ENCODE measurements at places on chromosomes 12 and 14.

DNA sequence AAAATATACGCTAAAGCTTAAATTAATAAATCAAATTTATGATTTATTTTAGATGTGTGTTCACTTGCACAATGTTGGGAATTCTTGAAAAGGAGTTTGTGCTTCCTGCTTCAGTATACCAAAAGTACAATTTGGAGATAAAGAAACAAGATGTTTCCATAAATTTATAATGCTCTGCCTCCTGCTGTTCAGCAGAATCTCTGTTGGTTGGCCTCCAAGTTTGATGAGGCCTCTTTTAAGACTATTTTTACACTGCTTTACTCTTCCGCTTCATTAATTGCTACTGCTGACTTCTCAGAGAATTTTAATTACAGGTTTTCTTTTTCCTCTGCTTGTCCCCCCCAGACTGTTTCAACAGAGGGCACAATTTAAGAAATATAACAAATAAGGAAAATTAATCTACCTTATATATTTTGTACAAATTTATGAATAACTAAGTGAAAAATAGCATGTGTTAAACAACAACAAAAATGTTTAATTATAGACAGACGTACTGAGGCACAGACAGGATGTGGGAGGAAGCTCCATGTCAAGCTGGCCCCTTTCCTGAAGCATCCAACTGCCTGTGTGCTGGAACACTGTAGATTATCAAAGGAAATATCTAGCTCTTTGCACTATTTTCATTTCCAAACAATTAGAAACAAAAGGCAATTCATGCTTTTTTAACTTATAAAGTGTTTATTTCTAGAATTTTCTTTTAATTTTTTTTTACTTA is 83.9 kb downstream of the PIK3C2G start:
- DNase-seq: no peak

GRCh38 chr14:69049675-69050074 is 70.6 kb upstream of the ACTN1 start:
- no peak for DNase-seq

- DNase-seq: no peak
Measured at GRCh38 chr12:106030210-106031071, 108.3 kb downstream of the NUAK1 start.

DNA sequence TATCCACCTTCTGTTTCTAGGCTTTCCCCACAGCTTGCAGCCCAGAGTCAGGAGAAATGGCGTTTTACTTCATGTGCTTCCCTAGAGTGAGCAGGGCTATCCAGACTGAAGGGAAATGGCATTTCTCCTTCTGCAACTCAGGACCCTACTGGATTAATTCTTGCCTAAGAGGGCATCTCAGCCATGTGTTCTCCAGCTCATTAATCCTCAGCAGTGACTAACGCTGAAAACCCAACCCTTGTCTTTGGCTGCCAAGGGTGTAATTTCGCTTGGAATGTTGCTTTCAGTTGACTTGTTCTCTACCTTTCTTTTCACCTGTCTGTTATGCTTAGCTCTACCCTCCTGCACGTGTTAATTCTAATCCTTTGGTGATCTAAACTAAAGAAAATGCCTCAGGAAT is 21.0 kb upstream of the EMP1 start:
- no peak for DNase-seq

DNA sequence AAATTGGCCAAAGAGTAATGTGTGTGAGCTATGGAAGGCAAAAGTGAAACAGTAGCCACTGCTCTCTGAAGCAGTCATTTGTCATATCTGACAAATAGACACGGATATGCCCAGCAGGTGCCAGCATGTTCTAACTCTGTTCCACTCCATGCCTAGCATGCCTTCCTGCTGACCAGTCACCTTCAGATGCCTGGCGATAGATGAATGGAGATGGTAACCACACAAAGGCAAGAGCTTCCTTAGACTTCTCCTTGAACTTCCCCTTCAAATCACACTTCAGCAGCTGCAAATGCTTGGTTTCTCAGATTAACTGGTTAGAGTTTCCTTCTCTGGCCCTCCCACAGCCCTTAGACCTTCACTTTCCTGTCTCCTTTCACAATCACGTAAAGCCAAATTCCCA is 429.9 kb downstream of the DAD1 start:
- no peak for DNase-seq

- DNase-seq: no peak
Measured at GRCh38 chr12:56128670-56129205, 671 bp downstream of the ESYT1 start.

- DNase-seq: no peak
Measured at GRCh38 chr14:68633131-68633991, 159.5 kb downstream of the ZFP36L1 start.

DNA sequence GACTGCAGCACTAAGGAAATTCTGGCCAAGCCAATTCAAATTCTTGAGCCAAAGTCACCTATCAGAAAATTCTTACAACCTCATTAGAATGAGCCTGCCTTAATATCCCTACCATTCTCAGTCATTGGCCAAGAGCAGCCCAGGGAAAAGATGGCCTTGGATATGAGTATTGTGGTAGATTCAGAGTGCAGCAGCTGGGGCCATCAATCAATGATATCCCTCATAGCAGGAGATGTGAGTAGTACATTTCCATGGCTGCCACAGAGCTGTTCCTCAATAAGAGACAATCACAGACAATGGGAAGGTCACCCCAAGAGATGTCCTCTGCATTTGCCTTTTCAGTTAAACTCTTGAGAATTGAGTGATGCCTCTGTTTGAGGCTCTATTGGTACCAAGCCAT is 161.6 kb downstream of the DYRK2 start:
- no peak for DNase-seq

- DNase-seq: no peak
Measured at GRCh38 chr12:116689979-116690744, 47.7 kb downstream of the SPRING1 start.

DNA sequence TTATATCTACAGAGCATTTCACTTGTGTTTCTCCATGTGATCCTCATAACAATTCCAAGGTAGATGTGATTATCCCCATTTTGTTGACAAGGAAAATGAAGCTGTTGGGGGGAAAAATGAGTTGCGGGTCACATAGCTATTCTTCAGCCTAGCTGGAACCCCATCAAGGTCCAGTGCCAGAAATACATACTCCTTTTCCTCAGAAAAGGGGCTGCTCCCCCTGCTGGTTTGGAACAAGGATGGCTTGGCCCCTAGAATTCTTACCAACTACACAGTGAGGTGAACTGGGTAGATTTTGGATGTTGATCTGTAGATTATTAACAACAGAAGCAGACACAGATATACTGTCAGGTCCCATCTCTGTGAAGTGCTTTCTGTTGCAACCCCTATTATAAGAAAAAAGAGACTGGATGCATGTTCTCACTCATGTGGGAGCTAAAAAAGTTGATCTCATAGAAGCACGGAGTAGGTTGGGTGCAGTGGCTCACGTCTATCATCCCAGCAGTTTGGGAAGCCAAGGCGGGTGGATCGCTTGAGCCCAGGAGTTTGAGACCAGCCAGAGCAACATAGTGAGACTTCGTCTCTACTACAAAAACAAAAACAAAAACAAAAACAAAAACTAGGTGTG is 8.9 kb downstream of the IKZF4 start:
- no peak for DNase-seq

DNA sequence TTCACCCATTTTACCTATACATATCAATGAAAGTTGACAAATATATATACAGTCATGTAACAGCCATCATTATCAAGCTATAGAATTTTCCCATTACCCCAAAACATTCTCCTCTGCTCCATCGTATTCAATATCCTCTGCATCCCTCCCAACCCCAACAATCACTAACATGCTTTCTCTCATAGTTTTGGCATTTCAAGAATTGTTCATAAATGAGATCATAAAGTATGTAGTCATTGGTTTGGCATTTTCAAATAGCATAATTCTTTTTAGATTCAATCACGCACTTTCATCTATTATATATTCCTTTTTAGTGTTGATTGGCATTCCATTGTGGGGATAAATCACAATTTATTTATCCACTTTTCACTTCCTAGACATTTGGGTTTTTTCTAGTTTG is 866.0 kb upstream of the TMEM132C start:
- no peak for DNase-seq

- no peak for DNase-seq
Measured at GRCh38 chr14:102866982-102867761, 55.3 kb upstream of the AMN start.

GRCh38 chr14:72975770-72976169 is 49.5 kb downstream of the DCAF4 start:
- no peak for DNase-seq

- DNase-seq: no peak
Measured at GRCh38 chr14:61178226-61179060, 102.7 kb downstream of the TMEM30B start.

- DNase-seq: no peak
Measured at GRCh38 chr14:25111061-25111601, 61.2 kb upstream of the STXBP6 start.

- DNase-seq: no peak
Measured at GRCh38 chr12:3631759-3632158, 121.2 kb downstream of the CRACR2A start.

DNA sequence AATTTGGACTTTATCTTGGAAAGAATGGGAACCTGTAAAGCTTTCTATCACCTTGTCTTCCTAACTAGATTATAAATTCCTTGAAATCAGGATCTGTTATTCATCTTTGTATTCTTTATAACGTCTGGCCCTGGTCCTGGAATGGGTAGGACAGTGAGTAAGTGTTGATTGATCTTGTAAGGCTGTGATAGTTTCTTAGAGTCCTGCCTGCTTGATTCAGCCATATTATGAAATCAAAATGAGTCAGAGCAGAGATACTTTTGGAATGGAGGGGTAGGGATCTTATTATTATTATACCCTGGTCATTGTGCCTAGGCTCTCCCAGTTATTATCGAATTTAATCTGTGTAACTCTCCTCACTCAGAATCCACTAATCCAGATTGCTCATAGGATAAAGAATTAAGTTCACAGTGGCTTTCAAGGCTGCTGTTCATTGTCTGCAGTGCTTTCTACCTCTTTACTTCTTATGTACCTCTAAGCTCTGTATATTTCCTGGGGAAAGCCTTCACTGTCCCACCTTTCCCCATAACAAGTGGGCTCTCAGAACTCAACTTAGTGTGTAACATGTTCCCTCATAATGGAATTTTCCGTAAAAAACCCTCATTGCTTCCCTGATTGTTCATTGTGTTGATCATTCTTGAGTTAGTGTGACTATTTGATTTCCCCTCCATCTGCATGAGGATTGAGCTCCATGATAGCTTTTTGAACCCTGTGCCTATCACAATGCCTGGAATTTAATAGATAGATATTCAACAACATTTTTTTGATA is 93.3 kb downstream of the DAAM1 start:
- no peak for DNase-seq

- no peak for DNase-seq
Measured at GRCh38 chr12:132596016-132596415, 14.4 kb downstream of the LRCOL1 start.

DNA sequence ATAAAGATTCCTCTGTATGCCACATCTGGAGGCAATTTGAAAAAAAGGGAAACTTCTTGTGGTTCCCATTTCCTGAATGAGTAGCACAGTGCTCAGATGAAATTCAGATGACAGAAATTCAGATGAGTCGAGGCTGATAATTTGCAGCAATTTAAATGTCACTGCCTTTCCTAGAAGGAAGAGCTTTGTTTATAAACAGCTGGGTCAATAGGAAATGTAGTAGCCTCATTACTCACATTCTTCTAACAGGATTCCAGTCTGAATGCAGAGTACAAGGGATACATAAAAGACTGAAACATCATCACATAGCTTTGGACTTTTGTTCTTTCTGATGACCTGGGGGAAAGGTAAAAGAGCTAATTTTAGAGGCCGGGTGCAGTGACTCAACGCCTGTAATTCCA is 11.3 kb upstream of the DACT1 start:
- no peak for DNase-seq

DNA sequence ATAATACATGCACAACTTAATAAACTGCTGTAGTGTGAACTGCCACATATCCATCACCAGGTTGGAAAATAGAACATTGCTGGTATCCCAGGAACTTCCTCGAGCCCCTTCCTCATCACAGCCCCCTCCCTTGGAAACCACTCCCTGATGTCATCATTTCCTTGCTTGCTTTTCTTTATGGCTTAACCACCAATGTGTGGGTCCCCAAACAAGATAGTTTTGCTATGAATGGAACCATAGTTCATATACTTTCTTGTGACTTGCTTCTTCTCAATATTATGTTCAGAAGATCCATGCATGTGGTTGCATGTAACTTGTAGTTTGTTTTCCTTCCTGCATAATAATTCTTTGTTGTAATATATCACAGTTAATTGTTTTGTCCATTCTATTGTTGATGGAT is 8.9 kb upstream of the WNT5B start:
- no peak for DNase-seq

GRCh38 chr14:94707494-94707893 is 62.4 kb downstream of the GSC start:
- DNase-seq: no peak

DNA sequence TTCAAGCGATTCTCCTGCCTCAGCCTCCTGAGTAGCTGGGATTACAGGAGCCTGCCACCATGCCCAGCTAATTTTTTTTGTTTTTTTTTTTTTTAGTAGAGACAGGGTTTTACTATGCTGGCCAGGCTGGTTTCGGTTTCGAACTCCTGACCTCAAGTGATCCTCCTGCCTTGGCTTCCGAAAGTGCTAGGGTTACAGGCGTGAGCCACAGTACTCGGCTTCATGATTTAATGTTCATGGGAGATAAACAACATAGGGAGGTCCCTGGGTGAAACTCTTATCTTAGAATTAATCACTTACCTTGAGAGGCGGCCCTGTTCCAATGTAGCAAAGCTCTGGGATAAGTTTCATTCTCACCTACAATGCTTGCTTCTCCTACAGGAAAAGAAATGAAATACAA is 48.3 kb downstream of the SEL1L start:
- DNase-seq: no peak

- DNase-seq: no peak
Measured at GRCh38 chr12:23236066-23236780, 611.3 kb downstream of the ETNK1 start.

DNA sequence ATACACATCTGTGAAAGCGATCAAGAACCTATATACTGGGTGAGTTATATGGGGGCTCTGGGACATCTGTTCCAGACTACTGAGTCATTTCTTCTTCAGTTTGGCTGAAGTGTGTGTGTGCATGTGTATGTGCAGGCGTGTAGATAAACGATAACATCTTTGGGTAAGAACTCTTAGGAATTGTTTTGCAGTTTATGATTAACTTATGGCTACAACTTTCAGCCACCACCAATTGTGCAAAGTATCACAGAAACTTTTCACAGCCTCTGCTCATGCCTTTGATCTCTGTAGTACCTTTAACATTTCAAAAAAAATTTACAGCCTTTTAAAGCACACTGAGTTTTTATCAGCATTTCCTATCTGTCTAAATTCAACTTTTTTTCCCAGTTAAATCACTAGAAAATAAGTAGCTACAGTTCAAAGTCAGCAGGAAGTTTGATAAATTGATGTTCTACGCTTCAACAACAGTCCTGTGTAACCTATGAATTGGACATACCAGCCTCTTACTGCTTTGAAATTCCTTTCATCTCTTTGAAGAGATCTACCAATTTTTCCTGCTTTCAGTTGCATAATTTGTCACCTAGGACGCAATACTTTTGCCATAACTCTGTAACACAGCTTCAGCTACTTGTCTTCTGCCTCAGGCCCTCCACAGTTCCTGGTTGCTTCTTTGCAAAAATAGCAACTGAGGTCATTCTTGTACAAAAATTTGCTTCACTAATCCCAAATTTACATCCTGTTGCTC is 43.0 kb downstream of the PPM1H start:
- no peak for DNase-seq

- no peak for DNase-seq
Measured at GRCh38 chr14:69768873-69769272, 1.9 kb downstream of the SRSF5 start.

Data from stimulated activated CD8-positive, alpha-beta memory T cell treated with anti-CD3 and anti-CD28 coated beads, Interleukin-15, amount 100 ng/mL, for 1 hour (primary cell).